Heart left ventricle (tissue), 16 donors: ENCODE measurements at places on chromosomes 12 and 14. TPM values are rescaled to one million over a fixed set of nuclear protein-coding genes. Genes with fewer than 3 reads are reported as not detected.

FZD10 gene
- total RNA-seq, result 0.23 TPM

HCAR2 gene
- total RNA-seq, result not detected

GRCh38 chr14:32896979-32897697 is 41.5 kb upstream of the NPAS3 start:
- DNase-seq, result no peak
- H3K36me3 ChIP-seq, result no peaks in the 10 kb centered on the region
- peak overlapping the region; percentile 30 for H3K4me3 ChIP-seq
- peak overlapping the region; percentile 78 for H3K27ac ChIP-seq
- H3K27me3 ChIP-seq, result no peaks in the 10 kb centered on the region

GRCh38 chr12:73951956-73952703 is 585.5 kb upstream of the ATXN7L3B start:
- no peak overlapping the region for H3K27ac ChIP-seq
- no peak for DNase-seq
- no peaks in the 10 kb centered on the region for H3K36me3 ChIP-seq
- H3K27me3 ChIP-seq, result no peaks in the 10 kb centered on the region
- H3K4me1 ChIP-seq, result no peaks in the 10 kb centered on the region
- no peak overlapping the region for H3K4me3 ChIP-seq

MYF5 gene
- not detected for total RNA-seq

- no peak overlapping the region for H3K27ac ChIP-seq
- no peak for DNase-seq
Observed at GRCh38 chr14:59055439-59056045, 132.9 kb upstream of the DAAM1 start.

- no peak overlapping the region for H3K27ac ChIP-seq
- peaks cover 5% of the 10 kb centered on the region for H3K36me3 ChIP-seq
- no peaks in the 10 kb centered on the region for H3K27me3 ChIP-seq
- H3K4me1 ChIP-seq, result peaks cover 25% of the 10 kb centered on the region
- DNase-seq, result no peak
Observed at GRCh38 chr12:111578971-111579340, 20.2 kb downstream of the ATXN2 start.

DNA sequence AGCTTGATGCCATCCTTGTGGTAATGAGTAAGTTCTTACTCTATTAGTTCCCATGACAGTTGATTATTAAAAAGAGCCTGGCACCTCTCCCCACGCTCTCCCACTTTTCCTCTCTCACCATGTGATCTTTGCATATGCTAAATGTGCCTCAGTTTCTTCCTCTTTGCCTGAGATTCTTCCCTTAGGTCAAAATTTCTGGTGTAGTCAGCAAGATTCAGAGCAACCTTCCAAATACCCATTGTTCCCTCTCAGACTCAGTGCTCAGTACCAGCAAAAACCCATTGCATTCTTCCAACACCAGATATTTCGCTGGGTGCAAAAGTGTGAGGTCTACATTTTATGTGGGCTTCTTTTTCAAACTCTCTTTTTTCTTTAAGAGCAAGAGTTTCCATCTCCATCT is 10.8 kb upstream of the USP15 start:
- H3K27ac ChIP-seq, result no peak overlapping the region
- H3K36me3 ChIP-seq, result no peaks in the 10 kb centered on the region
- no peak for DNase-seq

DNA sequence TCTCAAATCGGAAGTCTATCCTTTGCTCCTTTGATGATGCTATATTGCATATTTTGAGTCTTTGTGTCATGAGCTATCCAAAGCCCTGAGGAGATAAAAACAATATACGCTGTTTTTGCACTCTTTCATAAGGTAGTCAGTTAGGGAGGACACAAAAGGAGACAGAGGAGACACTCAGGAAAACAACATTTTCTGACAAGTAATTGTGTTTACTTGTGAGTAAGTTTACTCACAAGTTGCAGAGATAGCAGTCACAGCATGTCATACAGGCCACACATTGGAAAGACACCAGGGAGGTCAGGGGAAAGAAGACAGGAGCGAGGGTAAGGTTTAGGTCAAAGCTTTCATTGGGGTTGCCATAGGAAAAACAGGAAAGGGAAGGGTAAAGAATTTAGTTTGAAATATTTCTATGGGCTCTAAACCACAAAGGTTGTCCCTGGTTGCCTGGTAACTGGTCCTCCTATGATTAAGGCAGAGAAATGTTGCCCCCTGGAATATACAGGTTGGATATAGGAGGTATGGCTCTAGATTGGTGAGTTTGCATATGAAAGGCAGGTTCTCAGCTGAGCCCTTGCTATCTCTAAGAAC is 7.4 kb upstream of the GABARAPL1 start:
- H3K36me3 ChIP-seq, result no peaks in the 10 kb centered on the region
- H3K27ac ChIP-seq, result no peak overlapping the region
- H3K4me3 ChIP-seq, result no peak overlapping the region

DNA sequence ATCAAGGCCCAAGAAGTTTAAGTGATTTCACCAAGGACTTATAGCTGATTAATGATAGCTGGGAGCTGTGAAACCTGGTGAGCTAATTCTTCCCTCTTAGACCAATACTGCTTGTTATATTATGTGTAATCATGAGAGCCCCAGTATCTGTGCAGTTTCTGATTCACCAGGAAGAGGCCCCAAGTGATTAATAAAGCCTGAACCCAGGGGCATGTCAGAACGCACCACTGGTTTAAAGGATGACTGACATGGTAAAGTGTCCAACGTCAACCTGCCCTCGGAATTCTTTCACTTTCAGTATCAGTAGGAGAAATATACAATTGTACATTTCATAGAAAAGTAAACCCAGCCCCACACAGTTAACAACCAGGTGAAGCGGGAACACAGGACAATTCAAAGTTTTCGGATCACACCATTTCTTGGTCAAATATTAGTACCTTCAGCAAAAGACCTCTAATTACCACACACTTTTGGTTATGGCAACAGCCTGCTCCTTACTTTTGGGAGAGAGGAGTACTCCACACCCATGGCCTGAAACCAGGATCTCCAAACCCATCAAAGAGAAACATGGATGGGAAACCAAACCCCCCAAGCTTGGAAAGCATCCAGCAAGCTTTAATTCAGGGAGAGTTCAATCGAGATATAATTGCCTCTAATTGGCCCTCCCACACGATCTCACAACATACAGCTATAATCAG is 28.5 kb downstream of the TMCC3 start:
- H3K4me1 ChIP-seq, result peaks cover 17% of the 10 kb centered on the region
- H3K27me3 ChIP-seq, result no peaks in the 10 kb centered on the region
- no peak for DNase-seq
- no peaks in the 10 kb centered on the region for H3K36me3 ChIP-seq
- H3K4me3 ChIP-seq, result peak overlapping the region; percentile 16

NUDT14 gene
- 48.9 TPM for total RNA-seq

DNA sequence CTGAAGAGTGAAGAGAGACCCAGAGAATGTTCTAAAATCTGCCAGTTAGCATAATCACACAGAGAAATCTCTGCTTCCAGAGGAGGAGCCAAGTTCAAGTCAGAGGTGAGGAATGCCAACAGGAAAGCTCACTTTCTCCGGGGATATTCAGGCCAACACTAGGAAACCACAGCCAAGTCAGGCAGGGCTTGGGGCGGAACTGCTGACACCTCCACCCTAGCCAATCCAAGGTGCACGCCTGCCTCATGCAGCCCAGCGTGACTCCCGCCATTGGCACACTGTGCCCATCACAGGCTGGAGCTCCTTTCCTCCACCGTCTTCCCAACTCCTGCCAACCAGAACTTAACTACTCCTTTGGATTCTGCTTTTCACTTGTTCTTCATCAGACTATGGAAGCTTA is 374.3 kb upstream of the CCDC196 start:
- H3K4me1 ChIP-seq, result no peaks in the 10 kb centered on the region
- H3K36me3 ChIP-seq, result no peaks in the 10 kb centered on the region

ARHGDIB gene
- total RNA-seq, result 256 TPM

DNA sequence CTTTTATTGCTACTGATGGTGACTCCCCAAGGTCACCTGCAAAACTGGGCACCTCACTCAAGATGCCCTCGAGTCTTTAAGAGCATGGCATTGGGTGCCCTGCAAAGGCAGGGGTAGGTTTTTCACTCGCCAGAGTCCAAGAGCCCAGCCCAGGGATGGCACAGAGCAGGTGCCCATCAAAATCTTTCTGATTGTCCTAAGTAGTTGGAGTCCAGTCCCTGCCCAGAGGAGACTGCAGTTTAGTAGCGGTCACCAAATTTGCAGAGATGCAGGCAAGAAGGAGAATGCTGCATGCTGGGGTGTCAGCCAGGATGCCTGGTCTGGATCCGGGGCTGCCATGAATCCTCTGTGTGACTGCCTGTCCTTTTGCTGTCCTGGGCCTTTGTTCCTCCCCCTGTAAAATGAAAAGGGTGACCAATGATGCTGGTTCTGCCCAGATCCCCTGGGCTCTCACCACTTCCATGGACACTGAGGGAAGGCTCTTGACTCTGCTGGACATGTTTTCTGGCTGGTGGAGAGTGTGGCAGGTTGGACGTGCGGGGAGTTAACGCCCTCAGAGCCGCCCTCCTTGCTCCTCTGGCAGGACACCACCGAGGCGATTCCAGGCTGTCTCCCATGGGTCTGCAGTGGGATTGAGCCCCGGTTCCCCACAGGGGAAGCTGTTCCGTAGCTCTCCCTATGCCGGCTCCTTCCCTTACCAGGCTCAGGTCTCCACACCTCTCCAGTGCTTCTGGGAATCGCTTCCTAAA is 41.3 kb downstream of the DLK1 start:
- DNase-seq, result no peak
- no peak overlapping the region for H3K4me3 ChIP-seq
- H3K27ac ChIP-seq, result no peak overlapping the region
- H3K4me1 ChIP-seq, result no peaks in the 10 kb centered on the region
- H3K27me3 ChIP-seq, result peaks cover 13% of the 10 kb centered on the region
- H3K36me3 ChIP-seq, result no peaks in the 10 kb centered on the region

DNA sequence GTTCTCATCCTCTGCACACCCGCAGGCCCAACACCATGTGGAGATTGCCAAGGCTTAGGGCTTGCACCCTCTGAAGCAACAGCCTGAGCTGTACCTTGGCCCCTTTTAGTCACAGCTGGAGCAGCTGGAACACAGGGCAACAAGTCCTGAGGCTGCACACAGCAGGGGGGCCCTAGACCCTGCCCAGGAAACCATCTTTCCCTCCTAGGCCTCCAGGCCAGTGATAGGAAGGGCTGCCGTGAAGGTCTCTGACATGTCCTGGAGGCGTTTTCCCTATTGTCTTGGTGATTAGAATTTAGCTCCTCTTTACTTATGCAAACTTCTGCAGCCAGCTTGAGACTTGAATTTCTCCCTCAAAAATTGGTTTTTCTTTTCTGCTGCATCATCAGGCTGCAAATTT is 373.5 kb upstream of the CLEC14A start:
- DNase-seq, result no peak
- no peaks in the 10 kb centered on the region for H3K4me1 ChIP-seq
- H3K36me3 ChIP-seq, result no peaks in the 10 kb centered on the region
- H3K4me3 ChIP-seq, result no peak overlapping the region
- H3K27ac ChIP-seq, result no peak overlapping the region

DNA sequence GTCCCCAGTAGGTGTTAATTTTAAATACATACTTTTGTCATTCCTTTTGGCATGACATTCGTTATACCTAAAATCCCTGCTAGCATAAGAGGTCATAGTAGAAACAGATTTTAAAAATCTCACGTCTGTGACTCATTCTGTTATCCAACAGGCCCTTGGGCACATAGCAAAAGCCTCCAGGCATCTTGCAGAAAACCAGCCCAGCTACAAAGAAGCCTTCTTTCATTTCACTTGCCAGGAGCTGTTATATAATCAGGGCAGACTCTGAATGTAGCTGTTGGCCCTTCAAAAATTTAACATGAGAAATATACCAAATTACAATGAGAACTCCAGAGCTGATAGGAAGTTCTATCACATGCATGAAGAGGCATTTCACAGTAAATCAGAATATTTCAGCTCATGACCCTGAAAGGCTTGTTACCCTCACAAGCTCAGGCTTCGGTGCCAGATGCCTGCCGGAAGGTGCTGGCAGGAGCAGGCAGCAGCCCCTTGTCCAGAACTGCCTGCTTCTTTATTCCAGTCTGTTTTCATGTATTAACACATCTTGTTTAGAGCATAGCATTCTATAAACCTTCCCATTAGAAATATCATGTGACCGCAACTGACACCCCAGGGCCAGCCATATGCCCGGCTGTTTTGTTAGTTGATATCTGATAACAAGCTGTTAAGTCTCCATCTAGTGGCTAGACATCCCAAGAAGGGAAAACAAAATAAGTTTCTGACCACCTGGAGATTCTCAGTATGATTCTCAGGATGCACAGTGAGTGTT is 17.8 kb downstream of the E2F7 start:
- no peaks in the 10 kb centered on the region for H3K27me3 ChIP-seq
- H3K36me3 ChIP-seq, result no peaks in the 10 kb centered on the region
- no peak for DNase-seq
- no peak overlapping the region for H3K27ac ChIP-seq
- no peak overlapping the region for H3K4me3 ChIP-seq

DNA sequence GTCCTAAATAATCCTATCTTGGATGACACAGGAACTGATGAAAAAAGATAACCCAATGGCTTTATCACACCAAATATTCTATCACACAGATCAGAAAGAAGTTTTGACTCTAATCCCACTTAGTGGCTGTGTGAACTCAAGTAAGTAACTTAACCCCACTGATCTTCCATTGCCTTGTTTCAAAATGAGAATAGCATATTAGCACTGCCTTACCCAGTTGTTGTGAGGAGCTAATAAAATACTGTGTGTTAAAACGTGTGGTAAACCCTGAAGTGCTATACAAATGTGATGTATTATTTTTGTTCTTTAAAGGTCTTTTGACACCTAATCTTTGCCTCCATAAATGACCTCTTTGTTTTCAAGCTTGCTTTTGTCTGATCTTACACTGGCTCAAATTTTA is 60.9 kb upstream of the ARID2 start:
- no peaks in the 10 kb centered on the region for H3K27me3 ChIP-seq
- H3K36me3 ChIP-seq, result no peaks in the 10 kb centered on the region
- no peak for DNase-seq
- no peak overlapping the region for H3K27ac ChIP-seq

DNA sequence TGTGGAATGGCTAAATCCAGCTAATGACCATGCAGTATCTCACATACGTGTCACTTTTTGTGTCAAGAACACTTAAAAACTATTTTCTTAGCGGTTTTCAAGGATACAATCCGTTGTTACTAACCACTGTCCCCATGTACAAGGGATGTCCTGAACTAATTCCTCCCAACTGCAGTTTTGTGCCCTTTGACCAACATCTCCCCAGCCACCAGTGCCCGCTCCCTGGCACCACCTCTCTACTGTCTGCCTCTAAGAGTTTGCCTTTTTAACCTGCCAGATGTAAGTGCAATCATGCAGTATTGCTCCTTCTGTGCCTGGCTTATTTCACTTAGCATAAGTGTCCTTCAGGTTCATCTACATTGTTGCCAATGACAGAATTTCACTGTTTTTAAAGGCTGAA is 315.7 kb downstream of the TMEM121 start:
- no peaks in the 10 kb centered on the region for H3K36me3 ChIP-seq
- no peaks in the 10 kb centered on the region for H3K27me3 ChIP-seq
- H3K4me3 ChIP-seq, result no peak overlapping the region
- no peaks in the 10 kb centered on the region for H3K4me1 ChIP-seq

GRCh38 chr14:32078023-32078857 is 1.1 kb downstream of the ARHGAP5 start:
- no peaks in the 10 kb centered on the region for H3K36me3 ChIP-seq
- peaks cover 31% of the 10 kb centered on the region for H3K4me1 ChIP-seq
- peak overlapping the region; percentile 98 for H3K27ac ChIP-seq
- H3K27me3 ChIP-seq, result no peaks in the 10 kb centered on the region
